ENCODE measurements at places on chromosomes 2 and 18.
A peak's percentile ranks its signal among the peaks of the same experiment; 100 is the strongest.

GRCh38 chr2:29446847-29447246 is 331.6 kb downstream of the CLIP4 start:
- H3K27me3 ChIP-seq = no peaks in the 10 kb centered on the region
- H3K36me3 ChIP-seq = peaks cover 2% of the 10 kb centered on the region
- H3K4me1 ChIP-seq = peaks cover 50% of the 10 kb centered on the region
- no peak overlapping the region for H3K27ac ChIP-seq
- no peak overlapping the region for H3K4me3 ChIP-seq
- DNase-seq = no peak

DNA sequence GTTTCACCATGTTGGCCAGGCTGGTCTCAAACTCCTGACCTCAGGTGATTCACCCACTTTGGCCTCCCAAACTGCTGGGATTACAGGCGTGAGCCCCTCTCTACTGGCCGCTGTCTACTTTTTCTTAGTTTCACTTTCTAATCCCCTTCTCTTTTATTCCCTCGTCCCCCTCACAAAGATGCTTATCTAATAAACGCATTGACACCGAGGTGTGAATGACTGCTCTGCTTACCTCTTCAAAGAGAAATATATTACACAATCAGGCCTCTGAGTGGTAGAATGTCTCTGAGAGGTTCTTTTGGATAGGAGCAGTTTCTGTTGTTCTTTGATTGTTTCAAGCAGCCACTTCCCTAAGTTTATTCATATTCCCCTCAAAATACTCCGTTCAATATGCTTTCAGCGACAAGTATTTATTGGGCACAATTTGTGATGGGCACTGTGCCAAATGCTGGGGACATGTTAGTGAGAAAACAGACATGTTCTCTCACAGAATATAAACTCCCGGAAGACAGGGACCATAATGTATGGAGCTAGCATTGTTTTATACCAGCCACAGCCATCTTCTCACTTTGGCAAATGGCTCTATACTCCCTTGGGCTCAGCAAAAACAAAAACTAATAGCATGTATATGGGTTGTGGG is 34.7 kb upstream of the RAPH1 start:
- no peaks in the 10 kb centered on the region for H3K4me1 ChIP-seq
- H3K4me3 ChIP-seq = no peak overlapping the region
- H3K36me3 ChIP-seq = no peaks in the 10 kb centered on the region
- no peak overlapping the region for H3K27ac ChIP-seq
- DNase-seq = no peak

DNA sequence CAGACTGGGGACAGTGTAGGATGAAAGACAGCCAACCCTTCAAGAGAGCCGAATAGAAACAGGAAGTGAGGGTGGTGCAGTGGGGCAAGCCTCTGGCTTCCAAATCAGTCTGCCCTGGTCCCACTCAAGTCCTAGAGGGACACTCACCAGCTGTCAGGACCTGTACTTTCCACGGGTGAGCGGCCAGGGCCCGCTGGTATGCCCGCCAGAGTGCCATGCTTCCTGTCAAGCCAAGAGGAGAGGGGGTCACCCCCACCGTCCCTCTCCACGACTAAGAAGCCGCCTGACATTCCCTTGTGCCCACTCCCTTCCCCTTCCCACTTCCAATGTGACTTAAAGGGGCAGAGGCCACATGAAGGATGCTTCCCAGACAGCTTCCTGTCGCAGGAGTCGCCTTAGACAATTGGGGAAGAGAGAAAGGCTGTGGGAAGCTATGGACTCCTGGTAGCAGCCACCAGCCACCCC is 564 bp downstream of the MPV17 start:
- peaks cover 9% of the 10 kb centered on the region for H3K36me3 ChIP-seq
- H3K4me3 ChIP-seq = peak overlapping the region; percentile 93
- H3K27me3 ChIP-seq = no peaks in the 10 kb centered on the region
- peak overlapping the region; percentile 98 for H3K27ac ChIP-seq
- peaks cover 25% of the 10 kb centered on the region for H3K4me1 ChIP-seq

DNA sequence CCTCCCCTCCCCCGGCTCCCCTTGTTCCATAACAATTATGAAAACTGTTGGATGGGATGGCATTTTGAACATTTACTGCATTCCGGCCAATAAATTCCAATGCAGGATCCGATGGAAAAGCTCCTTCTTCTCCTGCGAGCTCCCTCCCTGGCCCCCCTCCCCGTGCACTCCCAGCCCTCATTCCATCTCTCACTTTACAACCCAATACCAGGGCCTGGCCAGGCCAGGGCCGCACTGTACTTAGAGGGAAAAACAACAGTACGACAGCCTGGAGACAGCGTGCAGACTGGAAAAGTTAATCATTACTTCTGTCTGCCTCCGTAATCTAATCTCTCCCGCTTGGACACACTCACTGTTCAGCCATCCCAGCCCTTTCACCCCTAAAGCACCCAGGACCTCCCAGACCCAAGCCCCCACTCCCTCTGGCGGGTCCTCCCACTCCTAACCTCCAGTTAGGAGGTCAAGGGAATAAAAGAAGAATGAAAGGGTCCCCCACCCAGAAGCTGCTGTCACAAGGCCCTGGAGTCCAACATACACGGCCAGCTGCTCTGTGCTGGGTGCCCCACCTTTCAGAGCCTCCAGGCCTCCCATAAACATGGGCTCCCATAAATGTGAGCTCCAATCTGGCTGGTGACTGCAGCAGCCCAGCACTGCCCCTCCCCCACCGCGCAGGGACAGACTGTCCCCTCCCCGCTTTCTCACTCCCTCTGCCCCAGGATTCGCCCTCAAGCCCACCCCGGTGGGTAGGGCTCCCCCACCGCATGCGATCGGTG is 20.6 kb downstream of the SMAD7 start:
- peak overlapping the region; percentile 79 for H3K4me3 ChIP-seq
- H3K27me3 ChIP-seq = no peaks in the 10 kb centered on the region
- H3K27ac ChIP-seq = peak overlapping the region; percentile 76
- H3K4me1 ChIP-seq = peaks cover 86% of the 10 kb centered on the region
- DNase-seq = no peak
- no peaks in the 10 kb centered on the region for H3K36me3 ChIP-seq

GRCh38 chr2:85429213-85429923 is 10.9 kb downstream of the SH2D6 start:
- H3K36me3 ChIP-seq = no peaks in the 10 kb centered on the region
- no peak overlapping the region for H3K27ac ChIP-seq
- DNase-seq = no peak
- peaks cover 21% of the 10 kb centered on the region for H3K4me1 ChIP-seq
- H3K27me3 ChIP-seq = no peaks in the 10 kb centered on the region

GRCh38 chr2:233210843-233211547 is 40.5 kb upstream of the ATG16L1 start:
- no peak for DNase-seq
- no peaks in the 10 kb centered on the region for H3K36me3 ChIP-seq
- peaks cover 13% of the 10 kb centered on the region for H3K4me1 ChIP-seq
- peaks cover 26% of the 10 kb centered on the region for H3K27me3 ChIP-seq

DNA sequence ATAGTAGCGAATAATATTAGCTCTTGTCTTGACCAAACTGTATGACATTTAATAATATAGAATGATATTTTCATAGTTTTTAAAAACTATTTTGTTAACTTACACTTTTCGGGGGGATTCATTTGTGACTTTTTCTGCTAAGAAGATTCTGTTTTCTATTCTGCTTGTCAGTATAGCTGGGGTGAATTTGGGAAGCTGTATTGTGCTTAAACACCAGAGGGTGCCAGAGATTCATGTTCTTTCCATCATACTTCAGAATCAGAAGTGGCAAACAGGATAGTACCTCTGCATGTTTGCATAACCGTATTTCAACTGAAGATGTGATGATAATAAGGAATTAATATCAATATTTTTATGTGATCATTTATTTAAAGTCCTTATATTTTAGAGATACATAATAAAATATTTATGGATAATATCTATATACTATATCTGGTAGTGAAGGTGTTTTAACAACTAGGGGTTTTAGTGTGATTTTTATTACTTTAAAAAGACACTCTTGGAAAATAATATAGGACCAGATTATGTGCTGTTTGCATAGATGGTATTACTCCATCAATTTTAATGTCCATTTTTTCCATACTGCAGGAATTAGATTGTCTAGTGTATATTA is 81.0 kb downstream of the TAF4B start:
- peak; percentile 51 for DNase-seq
- H3K4me1 ChIP-seq = peaks cover 12% of the 10 kb centered on the region
- no peaks in the 10 kb centered on the region for H3K27me3 ChIP-seq
- no peak overlapping the region for H3K27ac ChIP-seq

Data from neural crest cell (in vitro differentiated cells).